ENCODE measurements at places on chromosomes 13 and 19.

DNA sequence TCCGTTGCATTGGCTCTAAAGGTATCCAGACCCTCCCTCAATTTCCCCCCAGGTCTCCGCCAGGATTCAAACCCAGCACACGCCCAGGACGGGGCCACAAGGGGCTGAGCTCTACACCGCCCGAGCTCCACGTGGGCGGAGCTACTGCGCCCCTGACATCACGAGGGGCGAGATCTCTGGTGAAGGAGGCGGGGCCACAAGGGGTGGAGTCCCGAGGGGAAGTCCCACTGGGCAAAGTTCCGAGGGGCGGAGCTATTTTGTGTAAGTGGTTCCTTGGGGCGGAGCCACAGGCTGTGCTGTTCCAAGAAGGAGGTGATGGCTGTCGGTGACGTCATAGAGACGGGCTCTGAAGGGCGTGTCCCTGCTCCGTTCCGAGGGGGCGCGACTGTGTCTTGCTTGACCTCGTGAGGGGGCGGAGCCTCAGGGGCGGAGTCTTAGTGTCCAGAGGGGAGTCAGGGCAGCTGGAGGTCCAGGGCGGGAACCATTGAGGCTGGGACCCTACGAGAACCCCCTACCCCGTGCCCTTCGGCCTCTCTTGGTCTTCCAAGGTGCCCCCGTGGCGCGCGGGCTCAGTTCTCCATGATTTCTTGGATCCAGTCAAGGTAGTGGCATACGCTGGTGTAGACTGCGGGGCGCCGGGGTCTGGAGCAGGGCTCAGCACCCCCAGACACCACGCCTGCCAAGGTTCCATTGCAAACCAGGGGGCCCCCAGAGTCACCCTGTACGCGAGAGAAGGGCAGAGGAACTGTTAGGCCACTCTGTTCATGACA lies 1.3 kb upstream of the KLK8 start:
- no peak for DNase-seq

DNA sequence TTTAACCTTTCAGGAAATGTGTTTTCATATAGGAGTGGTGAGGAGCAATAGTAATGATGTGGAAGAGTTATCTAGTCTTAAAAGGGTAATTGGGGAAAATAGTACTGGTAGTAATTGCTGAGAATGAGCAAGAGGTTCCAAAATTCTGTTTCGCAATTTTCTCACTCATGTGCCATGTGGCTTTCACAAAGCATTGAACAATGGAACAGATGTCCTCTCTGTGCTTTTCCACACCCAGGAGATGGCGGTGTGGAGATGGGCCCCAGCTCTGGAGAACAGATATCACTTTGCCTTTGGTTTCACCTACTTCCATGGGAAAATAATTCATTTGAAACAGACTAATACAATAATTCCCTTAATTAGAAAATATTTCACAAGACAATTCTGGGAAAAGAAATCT lies 170.0 kb upstream of the SLC10A2 start:
- no peak for DNase-seq

- no peak for DNase-seq
These were observed 168.0 kb downstream of the TNFSF13B start for GRCh38 chr13:108437496-108437895.

DNA sequence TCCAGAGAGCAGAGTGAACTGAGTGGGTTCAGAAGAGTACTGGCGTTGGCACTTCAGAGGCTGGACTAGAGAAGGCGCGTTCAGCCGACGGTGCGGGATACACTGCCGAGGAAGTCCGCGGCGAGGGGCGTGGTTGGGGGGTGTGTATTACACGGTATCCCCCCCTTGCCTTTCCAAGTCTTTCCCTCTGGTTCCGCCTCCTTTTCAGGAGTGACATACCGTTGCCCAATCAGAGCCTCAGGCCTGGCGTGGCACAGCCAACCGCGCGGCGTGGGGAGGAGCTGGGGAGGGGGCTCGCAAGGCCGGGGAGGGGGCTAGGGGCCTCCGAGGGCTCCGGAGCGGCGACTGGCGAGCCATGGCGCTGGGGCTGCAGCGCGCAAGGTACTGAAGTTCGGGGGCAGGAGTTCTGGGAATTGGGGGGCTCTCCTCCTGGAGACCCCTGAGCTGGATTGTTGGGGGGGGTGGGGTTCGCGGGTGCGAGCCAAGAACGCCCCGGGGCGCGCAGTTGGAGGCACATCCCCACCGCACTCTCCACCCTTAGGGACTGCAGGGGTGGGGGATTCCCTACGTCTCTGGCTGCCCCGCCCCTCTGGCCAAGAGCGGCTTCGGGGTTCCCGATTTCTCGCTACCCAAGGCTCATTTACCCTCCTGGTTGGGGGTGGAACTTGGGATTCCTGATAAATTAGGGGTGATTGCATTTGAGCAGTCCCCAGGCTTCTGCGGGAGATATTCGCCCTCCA lies at the start of gene HIF3A:
Gene HIF3A (plus strand): TSS at position 321 of the 740 bp plus-strand sequence. CDS start 35 bp downstream, at position 356.
- no peak for DNase-seq

GRCh38 chr13:70729369-70729768 lies 621.1 kb upstream of the KLHL1 start:
- no peak for DNase-seq

GRCh38 chr19:19138109-19138981 lies at the start of gene TMEM161A:
Gene TMEM161A (minus strand): TSS chr19:19138478. CDS start chr19:19138428, 50 bp downstream.
- DNase-seq = peak; percentile 91

- DNase-seq = no peak
These were observed 35.6 kb downstream of the TNFRSF19 start for GRCh38 chr13:23605831-23606230.

GRCh38 chr13:89899302-89900103 lies 1448.0 kb upstream of the MIR17HG start:
- no peak for DNase-seq

- no peak for DNase-seq
These were observed 2.6 kb upstream of the WIZ start for GRCh38 chr19:15452111-15453047.

DNA sequence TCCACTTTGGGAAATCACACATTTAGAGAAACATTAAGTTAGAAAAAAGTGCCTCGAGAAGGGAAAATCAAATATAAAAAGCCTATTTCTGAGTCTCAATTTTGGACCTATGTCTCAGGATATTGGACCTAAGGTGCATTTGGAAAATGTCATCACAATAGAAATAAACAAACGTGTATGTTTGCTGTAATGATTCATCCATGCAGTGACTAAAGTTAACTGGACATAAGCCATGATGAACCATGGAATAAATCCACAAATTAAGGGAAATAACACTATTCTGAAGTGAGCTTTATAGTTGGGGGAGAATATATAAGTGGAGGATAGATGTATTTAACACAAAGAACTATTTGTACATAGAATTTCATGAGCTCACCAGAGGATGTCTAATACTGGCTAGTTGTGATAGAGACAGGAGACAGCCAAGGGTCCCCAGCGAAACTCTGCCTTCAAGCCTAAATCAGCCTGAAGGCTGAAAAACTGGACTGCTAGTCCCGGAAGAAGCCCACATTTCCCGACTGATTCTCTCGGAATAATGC lies 963.3 kb upstream of the SPRY2 start:
- DNase-seq = no peak

DNA sequence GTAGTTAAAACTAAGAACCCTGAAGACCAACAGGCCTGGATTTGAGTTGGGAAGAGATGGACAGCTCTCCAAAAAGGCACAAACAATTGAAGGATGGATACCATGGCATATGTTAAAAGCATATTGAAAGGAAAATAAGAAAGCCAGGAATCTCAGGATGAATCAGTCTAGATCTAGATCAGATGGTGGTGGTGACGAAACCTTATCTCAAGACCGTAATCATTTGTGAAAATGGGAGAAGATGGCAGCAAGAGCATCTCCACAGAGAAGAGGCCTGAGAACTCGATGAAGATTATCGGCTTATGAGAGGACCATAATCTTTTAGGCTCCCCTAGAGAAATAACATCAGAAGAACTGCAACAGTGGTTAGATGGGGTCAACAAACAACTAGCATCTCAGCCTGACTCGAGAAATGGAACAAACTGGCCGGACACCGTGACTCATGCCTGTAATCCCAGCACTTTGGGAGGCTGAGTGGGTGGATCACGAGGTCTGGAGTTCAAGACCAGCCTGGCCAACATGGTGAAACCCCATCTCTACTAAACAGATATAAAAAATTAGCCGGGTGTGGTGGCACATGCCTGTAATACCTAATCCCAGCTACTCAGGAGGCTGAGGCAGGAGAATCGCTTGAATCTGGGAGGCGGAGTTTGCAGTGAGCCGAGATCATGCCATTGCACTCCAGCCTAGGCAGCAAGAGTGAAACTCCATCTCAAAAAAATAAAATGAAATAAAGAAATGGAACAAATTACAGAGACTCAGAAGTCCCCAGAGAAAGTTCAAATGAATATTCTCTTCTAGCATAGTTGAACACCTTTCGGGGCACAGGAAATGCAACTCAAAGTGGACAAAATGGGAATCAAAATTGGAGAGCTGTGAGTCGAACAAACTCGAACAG lies 47.6 kb downstream of the FOXO1 start:
- DNase-seq = no peak

DNA sequence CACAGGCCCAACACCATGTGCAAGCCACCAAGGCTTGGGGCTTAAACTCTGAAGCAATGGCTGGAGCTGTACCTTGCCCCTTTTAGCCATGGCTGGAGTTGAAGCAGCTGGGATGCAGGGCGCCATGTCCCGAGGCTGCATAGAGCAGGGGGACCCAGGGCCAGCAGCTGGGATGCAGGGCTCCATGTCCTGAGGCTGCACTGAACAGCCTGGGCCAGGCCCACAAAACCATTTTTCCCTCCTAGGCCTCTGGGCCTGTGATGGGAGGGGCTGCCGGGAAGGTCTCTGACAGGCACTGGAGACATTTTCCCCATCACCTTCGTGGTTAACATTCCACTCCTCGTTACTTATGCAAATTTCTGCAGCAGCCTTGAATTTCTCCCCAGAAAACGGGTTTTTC lies 10.8 kb downstream of the TRAPPC2B start:
- DNase-seq = no peak

DNA sequence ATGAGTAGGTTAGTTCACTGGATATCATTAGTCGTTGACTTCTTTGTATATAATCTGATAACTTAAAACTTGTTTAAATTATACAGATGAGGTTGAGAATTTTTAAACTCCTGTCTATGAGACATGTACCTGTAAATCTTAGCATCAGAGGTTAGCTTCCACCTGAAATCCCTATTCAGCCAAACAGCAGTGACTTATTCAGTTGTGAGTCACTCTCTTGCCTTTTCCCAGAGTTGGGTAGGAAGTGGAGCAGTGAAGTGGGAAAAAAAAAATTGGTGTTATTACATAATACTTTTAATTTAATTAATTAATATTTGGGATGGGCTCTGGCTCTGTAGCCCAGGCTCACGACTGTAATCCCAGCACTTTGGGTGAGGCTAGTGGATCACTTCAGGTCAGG lies 32.9 kb downstream of the ZNF701 start:
- no peak for DNase-seq

DNA sequence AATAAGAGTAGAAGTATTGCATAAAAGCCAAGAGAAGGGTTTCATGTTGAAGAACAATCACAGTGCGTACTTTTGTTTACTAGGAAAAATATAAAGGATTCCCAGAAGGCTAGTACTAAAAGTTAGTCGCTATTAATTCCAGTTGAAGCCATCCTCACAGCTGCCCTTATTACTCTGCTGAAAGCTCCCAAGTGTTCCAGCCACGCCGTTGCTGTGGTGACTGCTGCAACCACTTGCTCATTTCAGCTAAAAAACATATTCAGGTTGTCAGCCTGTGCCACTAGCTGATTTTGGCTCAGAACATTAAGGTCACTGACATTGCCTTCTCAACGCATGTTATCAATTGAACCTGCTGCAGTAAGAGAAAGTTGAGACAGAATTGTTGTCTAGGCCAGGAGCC lies 87.1 kb upstream of the FNDC3A start:
- DNase-seq = no peak

GRCh38 chr19:31231237-31231636 lies 118.0 kb downstream of the TSHZ3 start:
- no peak for DNase-seq

- DNase-seq = no peak
These were observed 10.7 kb downstream of the RELB start for GRCh38 chr19:45011959-45012358.

DNA sequence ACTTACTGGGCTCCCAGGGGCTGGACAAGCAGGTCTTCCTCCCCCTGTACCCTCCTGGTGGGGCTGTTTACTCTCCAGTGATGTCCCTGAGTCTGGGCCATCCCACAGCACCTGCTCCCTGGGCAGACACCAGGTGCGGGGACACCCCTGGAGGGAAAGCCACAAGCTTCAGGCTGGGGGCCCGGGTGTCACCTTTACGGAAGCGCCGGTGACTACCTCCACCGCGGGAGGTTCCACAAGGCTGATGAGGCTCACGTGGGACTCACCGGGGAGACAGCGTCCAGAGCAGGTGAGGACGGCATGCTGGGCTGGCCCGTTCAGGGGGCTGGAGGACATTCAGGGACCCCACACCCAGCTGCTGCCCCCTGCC lies 24.9 kb downstream of the NFILZ start:
- no peak for DNase-seq

GRCh38 chr19:40506099-40506498 lies 39.3 kb downstream of the SPTBN4 start:
- DNase-seq = no peak

DNA sequence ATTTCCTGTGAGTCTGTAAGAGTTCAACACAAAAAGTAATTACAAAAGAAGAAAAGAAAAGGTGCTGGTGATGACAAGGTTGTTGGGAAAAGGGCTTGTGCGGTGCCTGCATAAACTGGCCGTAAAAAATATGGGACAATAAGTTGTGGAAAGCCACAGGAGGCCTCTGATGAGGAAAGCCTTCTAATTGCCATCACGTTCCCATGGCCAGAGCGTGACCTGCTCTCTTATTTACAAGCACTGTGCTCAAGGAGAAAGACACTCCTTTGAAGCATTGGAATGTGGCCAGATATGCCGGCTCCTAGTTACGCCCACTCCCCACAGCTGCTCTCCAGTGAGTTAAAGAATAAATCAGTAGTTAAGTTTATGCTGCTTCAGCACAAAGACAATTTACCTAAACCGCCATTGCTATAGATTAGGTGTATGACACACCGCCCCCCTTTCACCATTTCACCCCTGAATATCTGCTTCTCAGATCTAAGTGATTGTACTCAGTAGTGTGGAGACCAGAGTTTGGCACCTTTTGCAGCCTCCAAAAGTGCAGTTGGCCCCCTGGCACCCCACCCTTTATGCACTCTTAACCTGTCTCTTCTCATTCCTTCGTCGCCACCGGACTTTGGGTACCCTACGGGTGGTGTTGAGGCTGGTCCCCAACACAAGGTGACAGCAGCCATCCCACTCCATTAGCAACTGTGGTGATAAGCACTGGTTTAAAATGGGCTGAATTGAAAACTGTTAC lies 8.1 kb upstream of the PGLYRP1 start:
- no peak for DNase-seq
